ENCODE measurements at places on chromosomes 4 and X.

GRCh38 chr4:79078339-79078738 lies 139.1 kb upstream of the PAQR3 start:
- ATAC-seq, result no peak

DNA sequence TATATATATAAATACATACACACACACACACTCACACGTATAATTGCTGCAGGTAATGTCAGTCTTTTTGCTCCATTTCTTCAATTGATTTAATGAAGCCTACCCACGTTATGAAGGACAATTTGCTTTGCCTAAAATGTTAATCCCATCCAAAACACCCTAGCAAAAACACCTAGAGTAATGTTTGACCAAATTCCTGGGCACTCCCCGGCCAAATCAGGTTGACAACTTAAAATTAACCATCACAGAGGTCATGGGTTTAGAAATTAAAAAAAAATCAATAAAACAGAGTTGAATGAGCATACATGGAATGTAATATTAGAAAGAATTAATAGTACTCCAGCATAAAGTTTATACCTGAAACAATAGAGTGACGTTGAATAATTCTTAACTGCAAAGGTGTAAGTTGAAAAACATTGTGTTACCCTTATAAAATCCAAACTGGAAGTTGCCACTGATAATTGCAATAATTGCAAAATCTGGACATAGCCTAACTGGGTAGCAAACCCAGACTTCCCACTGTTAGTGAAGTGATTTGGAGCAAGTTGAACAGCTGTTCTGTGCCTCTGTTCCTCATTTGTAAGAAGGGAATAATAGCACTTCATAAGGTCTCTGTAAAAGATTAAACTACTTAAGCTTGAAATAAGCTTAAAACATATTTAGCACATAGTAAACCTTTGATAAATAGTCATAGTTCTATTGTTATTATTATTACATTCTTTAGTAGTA lies 2120.5 kb downstream of the PCDH7 start:
- no peak for ATAC-seq

- ATAC-seq, result no peak
Measured at GRCh38 chr4:86035688-86036087, 324.2 kb downstream of the MAPK10 start.

- no peak for ATAC-seq
Measured at GRCh38 chrX:63747331-63747730, 37.7 kb downstream of the ARHGEF9 start.

DNA sequence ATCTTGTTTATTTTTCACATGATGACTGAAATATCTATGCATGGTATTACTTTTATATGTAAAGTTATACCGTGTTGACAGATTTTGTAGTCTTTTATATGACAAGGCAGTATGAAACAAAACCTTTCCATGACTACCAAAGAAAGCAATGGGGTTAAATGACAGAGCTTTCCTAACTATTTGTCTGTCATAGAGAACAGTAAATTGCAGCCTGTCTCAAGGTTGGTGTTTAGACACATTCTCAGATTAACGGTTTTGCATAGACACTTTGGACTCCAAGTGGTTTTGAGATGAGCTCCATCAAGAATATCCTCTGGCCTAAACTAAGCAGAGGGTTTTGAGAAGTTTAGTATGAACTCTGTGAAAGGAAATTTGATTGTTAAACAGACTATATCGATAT lies 180.7 kb upstream of the TENM3 start:
- ATAC-seq, result no peak

- ATAC-seq, result no peak
Measured at GRCh38 chr4:111736516-111736915, 408.7 kb upstream of the FAM241A start.

GRCh38 chr4:88705805-88706492 lies 8.3 kb upstream of the NAP1L5 start:
- ATAC-seq, result no peak

GRCh38 chrX:111339212-111339611 lies 68.9 kb upstream of the CAPN6 start:
- ATAC-seq, result no peak

DNA sequence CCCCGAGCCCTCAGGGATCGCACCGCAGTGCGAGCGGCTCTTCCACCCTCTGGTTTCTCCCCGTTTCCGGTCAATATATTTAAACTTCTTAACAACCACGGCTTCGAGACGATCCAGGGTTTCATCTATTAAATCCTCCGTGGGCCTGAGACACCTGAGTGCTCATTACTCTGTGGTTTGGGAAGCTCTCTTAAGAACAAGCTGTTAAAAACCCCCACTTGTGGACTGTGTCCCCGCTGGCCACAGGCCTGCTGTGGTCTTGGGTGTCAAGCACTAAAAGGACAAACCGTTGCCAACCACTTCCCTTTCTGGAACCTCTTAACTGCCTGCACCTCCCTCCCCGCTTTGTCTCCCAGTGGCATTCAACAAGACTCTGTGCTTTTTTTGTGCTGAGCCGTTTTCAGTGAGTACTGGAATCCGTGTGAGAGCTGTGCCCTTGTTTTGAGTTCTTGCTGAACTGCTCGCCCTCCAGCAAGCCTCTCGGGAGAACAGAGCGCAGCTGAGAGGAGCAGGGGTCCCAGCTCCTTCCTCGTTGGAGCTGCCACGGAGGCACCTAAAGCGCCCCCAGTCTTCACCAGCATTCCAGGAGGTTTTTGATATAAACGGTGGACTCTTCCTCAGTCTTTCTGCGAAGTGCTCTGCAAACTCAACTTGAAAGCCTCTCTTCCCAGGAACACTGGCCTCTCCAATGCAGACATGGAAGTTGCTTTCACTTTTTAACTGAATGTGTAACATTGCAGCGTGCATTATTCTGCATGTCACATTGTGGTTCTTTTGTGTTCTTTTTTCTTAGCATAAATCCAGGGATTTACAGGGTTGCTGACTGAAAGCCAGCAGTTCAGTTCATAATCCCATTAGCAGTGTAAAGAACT lies 691 bp upstream of the IGFBP7 start:
- no peak for ATAC-seq

DNA sequence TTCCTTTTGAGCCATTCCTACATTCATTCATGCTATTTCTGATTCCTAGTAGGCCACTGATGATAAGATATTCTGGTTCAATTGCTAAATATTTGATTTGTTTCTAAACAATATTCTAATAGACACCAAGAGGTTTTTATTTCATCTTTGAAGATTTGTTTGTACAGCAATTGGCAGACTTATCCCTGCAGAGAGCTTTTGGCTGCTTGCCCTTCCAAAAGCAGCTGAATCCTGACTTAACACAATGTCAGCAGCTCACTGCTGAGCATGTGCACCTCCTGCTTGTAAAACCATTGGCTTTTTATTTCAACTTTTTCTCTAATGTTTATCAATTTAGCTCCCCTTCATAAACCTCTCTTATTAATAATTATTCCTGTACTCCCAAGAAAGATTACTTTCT lies 45.3 kb downstream of the MMRN1 start:
- no peak for ATAC-seq

DNA sequence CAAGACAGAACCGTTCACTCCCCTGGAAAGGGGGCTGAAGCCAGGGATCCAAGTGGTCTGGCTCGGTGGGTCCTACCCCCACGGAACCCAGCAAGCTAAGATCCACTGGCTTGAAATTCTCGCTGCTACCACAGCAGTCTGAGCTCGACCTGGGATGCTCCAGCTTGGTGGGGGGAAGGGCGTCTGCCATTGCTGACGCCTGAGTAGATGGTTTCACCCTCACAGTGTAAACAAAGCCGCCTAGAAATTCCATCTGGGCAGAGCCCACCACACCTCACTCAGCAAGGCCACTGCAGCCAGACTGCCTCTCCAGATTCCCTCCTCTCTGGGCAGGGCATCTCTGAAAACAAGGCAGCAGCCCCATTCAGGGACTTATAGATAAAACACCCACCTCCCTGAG lies 13.4 kb upstream of the PBDC1 start:
- ATAC-seq, result no peak

- no peak for ATAC-seq
Measured at GRCh38 chr4:20901851-20902250, 201.6 kb downstream of the PACRGL start.

DNA sequence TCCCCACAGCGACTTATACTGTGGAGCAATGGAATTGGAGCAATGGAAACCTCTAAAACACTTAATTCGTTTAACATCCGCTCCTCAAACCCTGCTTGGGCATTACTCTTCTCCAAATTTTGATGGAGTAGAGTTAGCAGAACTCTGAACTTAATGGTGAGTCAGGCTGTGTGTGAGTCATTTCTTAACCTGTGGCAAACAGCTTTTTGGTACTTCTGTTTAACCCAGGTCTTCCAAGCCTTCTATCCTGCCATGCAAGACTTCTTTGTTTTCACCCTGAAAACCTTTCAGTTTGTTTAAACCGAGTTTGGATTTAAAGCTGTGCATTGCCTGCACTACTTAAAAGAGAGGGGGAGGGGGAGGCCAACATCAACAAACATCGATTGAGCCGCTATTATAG lies 3.6 kb upstream of the AMOT start:
- ATAC-seq, result no peak
